ENCODE measurements at places on chromosomes 13 and 19.

GRCh38 chr13:102376318-102376717, 25.5 kb downstream of the FGF14 start:
- no peak for DNase-seq

DNA sequence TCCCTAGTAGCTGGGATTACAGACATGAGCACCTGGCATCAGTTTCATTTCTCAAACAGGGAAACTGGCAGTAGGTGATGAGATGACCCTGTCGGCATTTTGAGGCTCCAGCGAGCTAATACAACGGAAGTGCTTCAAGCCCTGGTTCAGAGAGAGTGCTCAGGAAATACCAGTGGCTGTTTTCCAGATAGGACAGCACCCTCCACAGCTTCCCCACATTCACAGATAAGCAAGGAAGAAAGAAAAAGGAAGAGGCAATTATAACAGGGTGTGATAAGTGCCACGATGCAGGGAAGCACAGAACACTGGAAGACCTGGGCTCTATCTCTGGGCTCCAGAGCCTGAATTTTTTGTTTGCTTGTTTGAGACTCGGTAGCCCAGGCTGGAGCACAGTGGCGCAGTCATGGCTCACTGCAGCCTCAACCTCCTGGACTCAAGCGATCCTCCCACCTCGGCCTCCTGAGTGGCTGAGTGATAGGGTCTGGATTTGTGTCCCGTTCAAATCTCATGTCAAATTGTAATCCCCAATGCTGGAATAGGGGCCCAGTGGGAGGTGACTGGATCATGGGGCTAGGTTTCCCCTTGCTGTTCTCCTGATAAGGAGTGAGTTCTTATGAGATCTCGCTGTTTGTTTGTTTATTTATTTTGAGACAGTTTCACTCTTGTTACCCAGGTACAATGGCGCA, 43.5 kb downstream of the PIN1 start:
- no peak for DNase-seq

GRCh38 chr13:34678154-34678553, 263.9 kb upstream of the NBEA start:
- DNase-seq = no peak

DNA sequence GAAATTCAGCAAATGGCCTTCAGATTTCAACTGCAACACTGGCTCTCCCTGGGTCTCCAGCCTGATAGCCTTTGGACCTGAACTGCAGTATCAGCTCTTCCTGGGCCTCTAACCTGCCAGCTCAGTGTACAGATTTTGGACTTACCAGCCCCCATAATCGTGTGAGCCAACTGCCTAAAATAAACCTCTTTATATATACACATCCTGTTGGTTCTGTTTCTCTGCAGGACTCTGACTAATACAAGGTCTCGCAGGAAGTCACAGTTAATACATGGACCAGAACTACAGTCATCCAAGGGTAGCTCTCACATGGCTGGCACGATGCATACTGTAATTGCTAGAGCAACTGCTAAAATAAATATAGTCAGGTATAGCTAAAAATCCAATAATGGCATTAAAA, 85.1 kb downstream of the KATNAL1 start:
- DNase-seq = no peak

DNA sequence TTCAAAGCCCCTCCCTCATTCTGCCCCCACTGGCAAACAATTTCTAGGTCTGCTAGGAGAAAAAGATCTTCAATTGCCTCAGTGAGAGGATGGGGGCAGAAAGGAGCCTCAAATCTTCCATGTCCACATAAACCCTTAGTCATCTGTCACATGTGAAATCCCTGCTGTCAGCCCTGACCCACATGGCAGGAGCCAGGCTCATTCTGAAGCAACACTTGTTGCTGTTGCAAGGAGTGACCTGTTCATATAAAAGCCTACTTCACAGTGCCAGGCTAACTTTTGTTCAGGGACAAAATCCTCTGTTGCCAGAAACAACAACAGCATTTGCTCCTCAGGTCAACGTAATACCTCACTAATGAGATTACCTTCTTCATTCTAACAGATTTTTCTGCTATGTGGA, 70.5 kb downstream of the IRS2 start:
- no peak for DNase-seq

- DNase-seq = no peak
These were observed 25.3 kb downstream of the B3GLCT start for GRCh38 chr13:31224963-31225559.

- DNase-seq = no peak
These were observed 224.2 kb downstream of the FOXO1 start for GRCh38 chr13:40442231-40442630.

GRCh38 chr13:30841154-30841553, 64.9 kb upstream of the MEDAG start:
- DNase-seq = no peak

DNA sequence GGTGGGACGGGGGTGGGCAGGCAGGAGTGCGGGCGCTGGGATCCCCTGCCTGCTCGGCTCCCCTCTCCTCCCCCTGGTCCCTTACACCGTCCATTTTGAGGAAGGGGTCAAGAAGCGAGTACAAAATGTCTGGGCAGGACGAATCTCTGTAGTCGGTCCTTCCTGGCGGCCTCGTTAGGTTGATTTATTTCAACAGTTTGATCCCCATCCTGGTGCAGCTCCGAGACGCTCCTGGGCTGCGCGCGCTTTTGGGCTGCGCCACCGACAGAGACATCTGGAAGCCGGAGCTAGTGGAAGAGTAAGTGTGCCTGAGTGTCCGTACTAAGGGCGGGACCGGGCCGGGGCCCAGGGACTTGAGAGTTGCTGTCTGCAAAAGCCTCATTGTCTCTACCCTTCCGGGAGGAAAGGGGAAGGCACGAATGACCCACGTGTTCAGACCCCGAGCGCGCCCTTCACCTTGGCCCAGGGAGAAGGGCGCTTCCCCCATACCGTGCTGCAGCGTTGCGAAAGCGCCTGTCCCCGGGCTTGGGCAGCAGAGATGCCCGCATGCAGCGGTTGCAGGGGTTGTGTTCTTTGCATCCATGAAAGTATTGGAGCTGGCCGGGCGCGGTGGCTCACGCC, 1.8 kb downstream of the ZNF114 start:
- DNase-seq = no peak

GRCh38 chr13:90448466-90449037, 898.9 kb upstream of the MIR17HG start:
- DNase-seq = no peak

DNA sequence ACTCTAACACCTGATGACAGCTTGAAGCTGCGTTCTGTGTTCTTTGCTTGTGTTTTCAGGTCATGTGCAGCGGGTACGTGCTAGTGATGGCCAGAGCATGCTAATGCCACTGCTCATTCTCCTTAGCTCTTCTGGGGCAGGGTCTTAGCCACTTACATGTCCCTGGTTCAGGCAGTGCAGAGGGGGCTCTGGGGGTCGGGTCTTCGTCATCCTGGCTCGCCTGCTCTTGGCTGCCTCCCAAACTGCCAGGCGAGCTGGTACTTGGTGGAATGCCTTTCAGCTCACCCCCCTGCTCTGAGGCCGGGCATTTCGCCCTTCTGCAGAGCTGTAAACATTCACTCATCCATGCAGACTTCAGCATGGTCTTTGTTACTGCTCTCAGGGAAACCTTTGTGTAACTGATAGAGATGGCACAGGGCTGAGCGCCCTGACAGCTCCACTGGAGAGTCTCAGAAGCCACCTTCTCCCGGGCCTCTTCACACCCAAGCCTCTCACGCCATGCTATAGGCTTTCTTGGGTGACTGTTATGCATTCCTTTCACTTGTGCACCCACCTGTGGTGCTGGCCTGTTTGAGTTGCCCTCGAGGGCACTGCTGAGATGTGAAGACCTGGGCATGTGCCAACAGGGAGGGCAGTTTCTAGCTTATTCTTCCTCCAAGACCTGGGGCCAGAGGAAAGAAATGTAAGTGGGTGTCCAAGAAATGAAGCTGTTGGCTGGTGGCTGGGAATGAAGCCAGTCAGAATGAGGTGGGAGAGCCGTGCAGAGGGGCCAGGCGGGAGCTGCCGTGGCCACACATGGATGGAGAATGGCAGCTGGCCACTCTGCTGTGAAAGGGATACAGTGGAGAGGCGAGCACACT, 24.4 kb downstream of the FAM124A start:
- no peak for DNase-seq

DNA sequence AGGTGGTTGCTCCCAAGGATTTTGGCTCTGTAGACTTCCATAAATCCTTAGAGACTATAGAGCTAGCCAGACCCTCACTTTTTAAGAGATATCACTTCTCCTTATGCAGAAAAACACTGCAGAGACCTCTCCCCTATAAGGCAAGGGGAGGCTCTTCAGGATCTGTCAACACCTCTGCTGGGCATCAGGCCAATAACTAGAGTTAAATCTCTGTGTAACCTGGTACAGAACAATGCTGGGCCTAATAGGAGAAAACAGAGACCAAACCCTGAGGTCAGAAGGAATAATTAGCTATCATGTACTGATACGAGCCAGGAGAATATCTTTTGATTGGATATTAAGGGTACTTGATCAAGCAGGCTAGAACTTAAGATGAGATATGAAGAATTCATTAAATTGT, 358.5 kb downstream of the TBC1D4 start:
- DNase-seq = no peak

DNA sequence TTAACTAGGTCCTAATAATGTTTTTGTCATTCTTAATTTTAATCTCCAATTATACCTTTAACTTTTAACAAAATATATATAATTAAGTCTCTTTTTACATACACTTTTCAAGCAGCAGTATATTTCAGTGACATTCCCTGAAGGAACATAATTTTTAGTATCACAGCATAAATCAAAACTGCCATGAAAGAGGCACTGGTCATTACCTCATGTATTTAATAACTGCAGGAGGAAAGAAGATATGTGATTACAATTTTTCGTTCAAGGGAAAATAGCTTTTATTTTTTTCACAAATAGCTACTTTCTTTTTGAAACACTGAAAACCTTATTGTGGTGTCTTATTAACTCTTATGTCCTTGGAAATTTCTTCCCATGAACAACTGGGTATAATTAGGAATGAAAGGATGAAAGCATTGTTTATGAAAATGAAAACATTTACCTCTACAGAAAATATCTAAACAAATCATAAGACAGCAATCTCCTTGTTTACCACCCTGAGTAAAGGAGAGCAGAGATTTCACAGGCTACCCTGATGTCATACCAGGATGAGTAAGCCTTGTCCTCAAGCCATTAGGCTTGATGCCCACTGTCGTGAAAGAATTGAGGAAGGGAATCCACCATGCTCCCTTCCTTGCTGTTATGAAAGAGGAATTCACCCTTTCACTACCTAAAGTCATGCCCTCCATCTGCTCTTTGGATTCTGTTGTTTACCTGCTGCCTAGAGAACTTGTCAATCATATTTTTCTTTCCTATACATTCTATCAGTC, 877.2 kb upstream of the PCDH20 start:
- no peak for DNase-seq

GRCh38 chr13:89565476-89566100, 1781.9 kb upstream of the MIR17HG start:
- DNase-seq = no peak

DNA sequence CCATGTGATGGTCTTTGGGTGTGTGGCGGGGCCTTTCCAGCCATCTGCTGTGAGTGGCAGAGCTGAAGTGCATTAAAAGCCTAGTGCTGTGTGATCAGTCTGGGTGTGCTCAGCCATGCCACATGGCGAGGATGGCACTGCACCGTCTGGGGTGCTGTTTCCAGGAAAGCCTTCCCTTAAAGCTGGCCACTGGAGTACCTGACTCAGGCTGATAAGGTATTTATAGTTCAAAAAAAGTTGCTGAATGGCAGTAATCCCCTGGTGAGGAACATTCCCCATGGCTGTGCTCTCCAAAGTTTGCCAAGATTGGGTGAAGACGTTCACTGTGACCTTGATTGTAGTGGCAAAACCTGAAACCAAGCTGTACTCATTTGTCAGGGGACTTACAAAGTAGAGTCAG, 6.0 kb downstream of the GPI start:
- no peak for DNase-seq

GRCh38 chr13:77745784-77746183, 48.3 kb downstream of the SLAIN1 start:
- no peak for DNase-seq

DNA sequence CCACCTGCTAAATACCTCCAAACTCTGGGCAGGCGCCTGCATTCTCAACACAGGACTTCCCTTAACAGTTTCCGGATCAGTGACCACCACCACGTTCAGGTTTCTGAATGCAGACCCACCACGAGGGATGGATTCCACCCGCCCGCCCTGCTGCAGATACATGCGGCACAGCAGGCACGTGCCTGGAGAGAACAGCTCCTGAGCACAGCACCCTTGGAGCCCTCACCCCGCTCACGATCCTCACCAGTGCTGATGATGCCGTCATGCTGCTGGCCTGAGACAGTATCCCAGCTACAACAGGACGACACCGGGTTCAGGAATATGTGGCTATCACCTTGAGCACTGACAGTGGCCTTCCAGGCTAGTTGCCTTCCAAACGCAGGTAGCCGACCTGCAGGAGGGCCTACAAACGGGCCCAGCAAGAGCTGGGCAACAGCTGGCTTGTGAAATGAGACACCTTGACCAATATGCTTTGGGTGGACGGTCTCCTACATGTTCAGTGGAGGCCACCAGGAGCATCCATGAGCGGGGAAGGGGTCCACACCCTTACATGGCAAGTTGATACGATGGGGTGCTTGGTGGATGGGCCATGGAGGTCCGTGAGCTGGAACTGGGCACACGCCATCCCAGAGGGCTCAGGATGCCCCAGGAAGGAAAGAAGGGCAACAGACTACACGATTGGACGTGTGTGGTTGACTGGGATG, 9.9 kb upstream of the QTRT1 start:
- DNase-seq = no peak

GRCh38 chr19:8511573-8512101, 2.3 kb downstream of the ZNF414 start:
- DNase-seq = no peak

GRCh38 chr13:83414393-83414792, 467.9 kb downstream of the SLITRK1 start:
- no peak for DNase-seq

DNA sequence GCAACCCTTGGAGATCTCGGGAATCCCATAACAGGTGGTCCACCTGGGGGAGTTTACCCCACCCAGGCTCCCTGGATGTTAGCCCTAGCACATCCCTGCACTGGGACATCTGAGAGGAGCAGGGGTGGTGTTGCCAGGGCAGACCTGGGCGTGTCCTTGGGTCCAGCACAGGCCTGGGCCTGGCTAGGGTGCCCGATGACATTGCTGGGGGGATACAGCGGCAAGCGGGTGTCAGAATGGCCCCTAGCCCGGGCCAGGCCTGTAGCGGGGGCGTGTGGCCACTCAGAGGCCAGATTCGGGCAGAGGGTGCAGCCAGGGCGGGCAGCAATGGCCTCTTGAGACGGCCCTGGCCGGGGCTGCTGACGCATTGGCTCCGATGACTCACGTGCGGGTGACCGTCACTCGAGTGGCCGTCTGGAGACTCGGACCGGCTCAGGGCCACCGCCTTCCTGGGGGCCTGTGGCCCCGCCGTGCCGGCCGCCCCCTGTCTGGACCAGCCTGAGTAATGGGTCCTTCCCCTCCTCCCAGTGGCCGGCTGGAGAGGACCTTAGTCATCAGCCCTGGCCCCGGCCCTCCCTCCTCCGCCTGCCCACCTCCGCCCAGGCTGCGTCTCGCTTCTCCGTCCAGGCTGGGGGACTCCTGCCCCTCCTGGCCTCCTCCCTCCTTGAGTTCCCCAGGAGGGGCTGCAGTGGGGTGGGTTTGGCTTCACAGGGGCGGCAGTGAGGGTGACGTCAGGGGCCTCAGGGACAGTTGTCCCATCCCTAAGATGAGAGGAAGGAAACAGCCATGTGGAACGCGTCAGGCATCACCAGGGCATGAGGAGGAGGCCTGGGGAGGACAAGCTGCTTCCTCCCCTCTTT, 23.2 kb upstream of the CRTC1 start:
- no peak for DNase-seq
